ENCODE measurements at places on chromosomes 11 and 22.

DNA sequence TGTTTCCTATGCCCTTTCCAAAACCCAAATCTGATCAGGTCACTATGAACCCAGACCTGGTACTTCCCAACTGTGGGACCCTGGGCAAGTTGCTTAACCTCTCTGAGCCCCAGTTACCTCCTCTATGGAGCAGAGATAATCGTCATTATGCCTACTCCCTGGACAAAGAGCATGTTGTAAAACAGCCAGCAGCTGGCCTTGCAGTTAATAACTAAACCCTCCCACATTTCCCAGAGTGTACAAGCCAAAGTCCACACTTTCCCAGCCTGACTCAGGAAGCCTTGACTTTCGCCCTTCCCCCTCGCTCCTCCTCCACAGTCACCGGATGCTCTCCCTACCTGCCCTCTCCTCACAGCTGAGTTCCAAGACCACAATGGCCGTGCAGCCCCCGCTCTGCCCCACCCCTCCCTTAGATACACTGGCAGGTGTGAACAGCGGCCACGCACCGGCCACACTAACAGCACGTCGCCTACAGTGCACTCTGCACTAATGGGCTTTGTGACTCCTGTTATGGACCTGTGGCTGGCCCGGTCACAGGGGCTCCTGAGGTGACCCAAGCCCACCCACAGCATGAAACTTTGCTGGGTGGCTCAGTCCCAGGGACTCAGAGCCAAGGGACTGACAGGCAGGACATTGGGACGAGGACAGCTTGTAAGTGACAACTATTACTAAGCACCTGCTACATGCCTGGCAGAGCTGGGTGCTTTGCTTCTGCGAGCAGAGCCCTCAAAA is 15.6 kb upstream of the MFNG start:
- no peak for DNase-seq

GRCh38 chr11:2466869-2467694 is 22.3 kb downstream of the KCNQ1 start:
- peak; percentile 33 for DNase-seq

- DNase-seq, result no peak
Observed at GRCh38 chr11:114799476-114799875, 121.1 kb downstream of the NXPE2 start.

DNA sequence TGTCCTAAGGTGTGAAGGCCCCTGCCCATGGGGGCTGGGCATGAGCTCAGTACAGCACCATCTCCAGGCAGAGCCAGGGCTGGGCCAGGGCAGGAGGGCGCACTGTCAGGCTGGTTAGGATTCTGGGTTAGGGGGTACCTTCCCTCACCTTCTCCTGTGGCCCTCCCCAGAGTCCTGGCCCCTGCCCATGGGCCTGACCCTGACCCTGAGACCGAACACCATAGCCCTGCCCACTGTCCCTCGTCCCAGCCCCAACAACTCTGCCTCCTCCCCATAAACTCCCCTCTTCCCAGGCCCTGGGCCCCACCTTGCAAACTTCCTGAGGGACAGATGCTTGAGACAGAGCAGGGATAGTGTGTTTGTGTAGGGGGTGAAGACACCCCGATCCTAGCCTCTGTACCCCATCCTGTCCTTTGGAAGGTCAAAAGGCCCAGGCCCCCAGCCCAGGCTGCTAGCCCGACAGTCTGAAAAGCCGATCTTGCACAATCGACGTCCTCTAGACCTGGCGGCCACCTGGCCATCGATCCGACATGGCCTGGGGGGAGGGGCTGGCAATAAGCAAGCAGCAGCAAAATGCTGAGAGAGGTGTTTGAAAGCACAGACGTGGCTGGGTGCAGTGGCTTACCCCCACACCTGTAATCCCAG is 2.7 kb upstream of the TMPRSS6 start:
- peak; percentile 46 for DNase-seq

GRCh38 chr11:62669420-62670161 is 1.9 kb upstream of the UQCC3 start:
- no peak for DNase-seq

DNA sequence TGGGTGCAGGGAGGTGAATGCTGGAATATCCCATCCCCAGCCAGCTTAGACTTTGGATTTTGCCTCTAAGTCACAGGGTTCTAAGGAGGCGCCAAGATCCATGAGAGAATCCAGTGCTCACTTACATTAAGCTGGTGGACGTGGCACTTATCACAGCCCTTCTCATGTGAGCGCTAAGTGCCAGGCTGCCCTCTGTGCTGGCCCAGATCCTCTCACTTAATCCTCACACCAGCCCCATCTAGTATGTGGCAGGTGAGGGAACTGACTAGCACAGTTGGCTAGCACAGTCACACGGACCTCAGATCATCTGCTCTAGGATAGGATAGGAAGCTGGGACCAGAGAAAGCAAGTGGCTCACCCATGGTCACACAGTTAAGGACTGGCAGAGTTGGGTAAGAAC is 3.6 kb downstream of the HMOX1 start:
- no peak for DNase-seq

GRCh38 chr11:62489204-62489603 is 57.4 kb downstream of the AHNAK start:
- no peak for DNase-seq

GRCh38 chr11:124920870-124921609 is 2.0 kb downstream of the HEPN1 start:
- no peak for DNase-seq

- DNase-seq, result no peak
Observed at GRCh38 chr11:1382429-1382828, 7.3 kb upstream of the BRSK2 start.

DNA sequence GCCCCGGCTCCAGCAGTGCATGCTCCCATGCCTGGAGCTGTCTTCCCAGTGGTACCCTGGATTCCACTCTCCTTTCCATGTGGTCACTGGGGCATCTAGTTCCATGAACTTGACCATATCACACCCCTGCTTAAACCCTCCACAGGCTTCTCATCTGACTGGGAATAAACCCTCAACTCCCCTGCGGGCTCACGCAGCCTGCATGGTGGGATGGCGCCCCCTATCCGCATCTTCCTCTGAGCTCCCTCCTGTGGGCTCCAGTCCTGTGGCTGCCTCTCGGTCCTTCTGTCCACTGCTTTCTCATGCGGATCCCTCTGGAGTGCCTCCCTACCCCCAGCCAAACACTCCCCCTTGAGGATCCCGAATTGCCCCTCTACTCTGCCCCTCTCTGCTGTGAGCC is 41.4 kb upstream of the TTLL12 start:
- DNase-seq, result peak; percentile 51

GRCh38 chr11:57057561-57057960 is 68.8 kb downstream of the OR5AK2 start:
- DNase-seq, result no peak

- DNase-seq, result no peak
Observed at GRCh38 chr11:104033134-104033533, 3.3 kb upstream of the DDI1 start.

DNA sequence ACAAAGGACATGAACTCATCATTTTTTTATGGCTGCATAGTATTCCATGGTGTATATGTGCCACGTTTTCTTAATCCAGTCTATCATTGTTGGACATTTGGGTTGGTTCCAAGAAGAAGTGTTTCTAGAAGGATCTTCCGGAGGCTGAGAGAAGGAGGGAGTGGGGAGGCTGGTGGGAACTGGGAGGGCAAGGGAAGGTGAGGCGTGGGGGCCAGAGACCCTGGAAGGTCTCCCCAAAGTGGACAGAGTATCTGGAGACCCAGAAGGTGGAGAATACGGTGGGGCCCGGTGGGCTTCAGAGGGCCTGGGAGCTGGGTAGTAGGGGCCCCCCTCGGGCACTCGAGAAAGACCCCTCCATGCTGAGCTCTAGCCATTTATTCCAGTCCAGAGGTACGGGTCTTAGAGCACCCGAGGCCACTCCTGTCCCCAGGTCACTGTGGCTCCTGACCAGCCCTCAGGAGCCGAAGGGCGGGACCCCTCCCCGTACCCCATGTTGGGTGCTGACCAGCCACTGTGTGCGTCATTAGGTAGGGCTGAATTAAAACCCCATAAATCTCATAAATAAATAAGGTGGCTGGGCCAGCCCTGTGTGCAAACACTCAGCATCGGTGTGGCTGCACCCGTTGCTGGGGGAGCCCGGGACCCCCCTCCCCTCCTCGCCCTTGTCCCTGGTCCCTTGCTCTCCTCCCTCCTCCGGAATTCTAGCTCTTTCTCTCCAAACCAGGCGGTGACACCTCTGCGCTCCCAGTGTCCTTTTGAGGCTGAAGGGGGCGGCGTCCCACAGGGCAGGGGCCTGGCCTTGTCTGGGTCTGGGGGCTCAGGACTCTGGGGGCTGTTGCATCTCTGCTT is 38.8 kb upstream of the MUC5AC start:
- DNase-seq, result no peak

DNA sequence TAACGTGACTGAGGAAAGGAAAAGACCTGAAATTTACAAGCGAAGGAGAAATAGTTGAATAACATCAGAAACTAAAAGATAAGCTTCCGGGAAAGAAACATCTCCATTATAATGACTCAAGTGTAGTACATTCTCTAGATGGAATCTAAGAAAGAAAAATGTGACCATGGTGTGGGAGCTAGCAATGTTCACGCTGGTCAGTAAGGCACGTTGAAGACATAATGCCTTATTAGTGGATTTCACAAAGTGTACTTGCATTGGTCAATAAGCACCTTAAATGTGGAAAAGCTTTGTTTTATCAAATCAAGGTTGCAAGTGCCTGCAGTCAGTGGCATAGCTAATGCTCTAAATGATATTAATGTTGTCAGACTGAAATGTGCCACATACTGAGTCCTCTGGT is 2.8 kb upstream of the LARGE1 start:
- no peak for DNase-seq

DNA sequence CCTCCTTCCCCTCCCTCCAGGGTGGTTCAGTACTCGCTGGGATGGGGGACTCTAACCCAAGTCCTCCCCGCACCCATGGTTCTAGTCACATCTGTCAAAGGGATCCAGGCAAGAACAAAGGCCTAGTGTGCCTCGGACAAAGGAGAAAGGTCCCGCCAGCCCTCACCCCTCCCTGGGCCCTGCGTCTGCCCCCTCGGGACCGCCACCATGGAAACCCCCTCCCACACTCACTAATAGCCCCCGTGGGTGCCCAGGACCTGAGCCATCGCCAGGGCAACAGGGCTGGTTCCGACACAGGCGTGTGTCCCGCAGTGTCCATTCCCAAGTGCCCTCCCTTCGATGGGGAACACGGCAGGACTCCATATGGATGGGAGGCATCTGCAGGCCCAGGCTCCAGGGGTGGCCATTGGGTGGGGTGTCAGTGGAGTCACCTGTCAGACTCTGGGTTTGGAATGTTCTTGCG is 5.1 kb upstream of the CARNS1 start:
- no peak for DNase-seq

GRCh38 chr11:82577246-82577645 is 156.4 kb downstream of the FAM181B start:
- no peak for DNase-seq

DNA sequence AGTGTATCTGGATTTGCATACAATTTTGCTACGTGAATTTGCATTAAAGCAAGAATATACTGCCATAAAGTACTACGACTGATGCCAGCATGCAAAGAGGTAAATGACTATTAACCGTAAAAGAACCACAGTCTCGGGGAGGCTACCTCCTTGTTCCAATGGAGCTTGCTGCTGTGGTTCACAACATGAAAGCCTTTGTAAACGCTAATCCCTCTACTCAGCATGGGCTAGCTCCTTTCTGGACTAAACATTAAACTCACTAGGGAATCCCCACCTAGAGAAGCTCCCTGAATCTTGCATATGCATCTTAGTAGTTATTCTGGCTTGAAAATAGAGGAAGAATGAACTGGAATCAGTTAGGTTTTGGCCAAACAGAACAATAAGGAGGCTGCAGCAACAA is 60.5 kb upstream of the ARHGAP32 start:
- no peak for DNase-seq

DNA sequence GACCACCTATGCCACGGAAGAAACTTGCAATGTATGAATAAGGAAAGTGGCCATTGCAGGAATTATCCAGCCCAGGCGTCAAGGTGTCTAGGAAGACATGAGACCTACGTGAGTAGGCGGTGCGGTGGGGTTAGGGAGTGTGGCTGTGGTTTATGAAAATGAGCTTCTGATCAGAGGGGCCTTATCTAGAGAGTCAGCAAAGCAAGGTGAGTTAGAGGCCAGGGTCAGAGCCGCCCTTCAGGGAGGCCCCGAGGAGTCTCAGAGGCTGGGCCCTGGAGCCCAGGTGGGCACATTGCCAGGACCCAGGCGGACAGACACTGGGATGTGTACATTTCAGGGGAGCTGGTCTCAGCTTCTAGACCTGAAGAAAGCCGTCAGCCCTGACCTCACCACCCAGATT is 13.8 kb upstream of the LINC01488 start:
- DNase-seq, result no peak

- DNase-seq, result no peak
Observed at GRCh38 chr22:45998638-45999378, 21.8 kb upstream of the WNT7B start.

- DNase-seq, result peak; percentile 89
Observed at GRCh38 chr22:49962012-49962750, 1.6 kb downstream of the PIM3 start.

DNA sequence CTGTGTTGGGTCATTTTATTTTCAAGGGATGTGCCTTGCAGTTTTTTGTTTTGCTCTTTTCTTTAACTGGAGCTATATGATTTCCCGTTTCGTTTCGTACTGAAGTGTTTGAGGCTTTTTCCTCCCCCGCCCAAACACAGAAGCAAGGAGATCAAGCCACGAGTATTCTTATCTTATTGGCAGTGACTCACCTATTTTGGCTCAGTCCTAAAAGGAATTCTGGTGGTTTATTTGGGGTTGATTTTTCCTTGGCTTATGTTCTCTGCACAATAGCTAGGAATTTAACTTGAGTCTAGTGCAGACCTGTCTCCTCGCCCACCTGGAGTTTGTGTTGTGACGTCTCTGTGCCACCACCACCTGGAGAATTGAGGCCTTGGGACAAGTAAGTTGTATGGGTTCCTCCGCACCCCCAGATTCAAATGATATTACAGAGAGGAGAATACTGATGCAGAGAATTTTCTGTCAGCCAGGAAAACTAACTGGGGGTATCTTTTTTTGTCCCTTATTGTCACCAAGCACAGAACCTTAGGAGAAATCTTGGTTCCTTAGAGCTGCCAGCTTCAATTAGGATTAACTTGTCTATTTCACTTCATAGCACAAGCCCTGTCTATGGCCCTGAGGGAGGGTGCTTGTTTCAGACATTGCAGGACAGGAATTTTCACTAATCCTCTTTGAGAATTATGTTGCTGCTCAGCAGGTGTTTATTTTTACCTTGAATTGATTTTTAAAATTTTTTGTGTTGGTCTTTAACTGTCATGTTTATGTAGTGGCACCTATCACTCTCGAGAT is 90.4 kb upstream of the BIRC3 start:
- no peak for DNase-seq

- no peak for DNase-seq
Observed at GRCh38 chr11:122486793-122487495, 168.6 kb upstream of the UBASH3B start.

- DNase-seq, result no peak
Observed at GRCh38 chr22:24154826-24155225, 26.5 kb upstream of the SUSD2 start.
